ENCODE measurements at places on chromosomes 12 and 14. TPM values are rescaled to one million over a fixed set of nuclear protein-coding genes. Genes with fewer than 3 reads are reported as not detected.

DNA sequence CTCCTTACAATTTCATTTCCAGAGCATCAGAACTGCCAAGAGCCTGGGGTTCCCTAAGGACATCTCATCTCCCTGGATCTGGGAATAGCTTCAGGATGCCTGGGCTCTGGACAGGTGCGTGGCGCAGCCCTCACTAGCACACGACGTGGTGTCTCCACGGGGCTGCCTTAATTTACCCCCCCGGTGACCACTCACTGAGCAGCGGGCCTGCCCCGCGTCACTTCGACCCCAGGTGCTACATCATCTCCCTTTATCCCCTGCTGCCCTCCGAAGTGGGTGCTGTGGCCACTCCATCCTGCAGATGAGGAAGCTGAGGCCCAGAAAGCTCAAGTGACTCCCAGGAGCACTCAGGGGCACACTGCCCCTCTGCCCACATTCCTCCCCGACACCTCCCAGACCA is 177.8 kb upstream of the SFSWAP start:
- DNase-seq, result no peak

DNA sequence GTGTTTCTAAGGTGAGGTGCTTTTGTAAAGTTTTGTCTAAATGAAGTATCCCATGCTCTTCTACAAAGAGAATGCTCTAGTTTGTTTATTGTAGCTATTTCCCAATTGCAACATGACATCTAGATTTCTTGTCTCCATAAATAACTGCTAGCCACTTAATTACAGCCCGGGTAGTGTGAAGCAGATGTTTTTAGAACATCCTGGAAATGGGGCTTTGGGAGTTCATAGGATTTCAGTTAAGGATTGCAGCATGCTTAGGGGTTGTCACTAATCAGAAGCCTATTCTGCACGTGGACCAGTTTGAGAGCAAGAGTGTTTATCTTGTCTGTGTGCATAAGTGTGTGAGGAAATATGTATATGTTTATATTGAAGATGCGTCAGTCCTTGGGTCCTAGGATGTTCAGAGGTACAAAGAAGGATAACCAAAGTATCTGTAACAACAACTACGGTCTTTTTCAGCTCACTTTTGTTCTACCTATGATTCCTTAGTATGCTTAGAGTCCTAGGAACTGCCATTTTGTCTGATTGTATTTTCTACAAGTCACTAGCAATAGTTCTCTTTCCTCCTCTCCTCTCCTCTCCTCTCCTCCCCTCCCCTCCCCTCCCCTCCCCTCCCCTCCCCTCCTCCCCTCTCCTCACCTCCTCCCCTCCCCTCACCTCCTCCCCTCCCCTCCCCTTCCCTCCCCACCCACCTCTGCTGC is 135.3 kb downstream of the ACSS3 start:
- DNase-seq, result no peak

DNA sequence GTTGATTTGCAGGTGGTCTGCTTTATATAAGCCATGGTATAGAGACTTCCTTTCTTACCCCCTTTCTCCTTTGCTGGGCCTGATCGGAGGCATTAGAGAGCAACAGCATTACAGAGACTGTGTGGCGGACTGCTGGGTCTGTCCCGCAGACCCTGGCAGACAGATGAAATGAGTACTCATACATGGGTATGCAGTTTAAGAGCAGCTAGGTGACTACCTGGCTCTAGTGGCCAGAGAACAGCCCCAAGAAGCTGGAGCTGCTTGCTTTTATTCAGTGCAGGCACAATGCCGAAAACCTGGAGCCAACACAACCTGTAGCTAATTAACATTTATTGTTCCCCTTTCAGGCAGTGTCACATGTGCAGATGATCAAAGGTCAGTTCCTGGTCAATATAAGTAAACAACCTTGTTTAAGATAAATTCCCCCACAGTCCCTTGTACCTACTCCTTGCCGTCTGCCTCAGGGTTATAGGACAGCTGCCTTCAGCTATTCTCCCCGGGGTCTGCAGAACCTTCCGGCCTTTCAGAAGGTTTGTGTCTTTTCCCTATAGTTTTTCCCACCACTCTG is 160.0 kb downstream of the TRHDE start:
- DNase-seq, result no peak

OVCH1 gene
- total RNA-seq, result not detected

GRCh38 chr14:58747181-58747580 is 109.4 kb downstream of the DACT1 start:
- peak; percentile 79 for DNase-seq

GPR68 gene
- 0.55 TPM for total RNA-seq

KRT72 gene
- not detected for total RNA-seq

DNA sequence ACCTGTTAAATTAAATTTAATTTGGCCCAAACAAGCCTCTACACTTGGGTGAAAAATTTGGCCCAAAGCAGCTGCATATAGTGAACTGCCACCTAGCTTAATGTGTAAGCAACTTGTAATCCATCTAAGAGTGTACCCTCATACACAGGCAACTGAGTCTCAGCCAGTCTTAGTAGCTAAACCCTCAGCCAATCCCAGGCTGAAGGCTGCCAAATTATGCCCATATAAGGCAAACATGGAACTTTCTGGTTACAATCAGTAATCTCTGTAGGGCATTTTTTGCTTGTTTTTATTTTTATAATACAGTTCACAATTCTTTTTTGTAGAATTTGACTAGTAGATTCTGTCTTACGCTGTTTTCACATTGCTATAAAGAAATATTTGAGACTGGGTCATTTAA is 958.7 kb downstream of the FSCB start:
- DNase-seq, result no peak

Measured in right atrium auricular region (tissue), 2 donors.